ENCODE measurements at places on chromosomes 6 and 20.

DNA sequence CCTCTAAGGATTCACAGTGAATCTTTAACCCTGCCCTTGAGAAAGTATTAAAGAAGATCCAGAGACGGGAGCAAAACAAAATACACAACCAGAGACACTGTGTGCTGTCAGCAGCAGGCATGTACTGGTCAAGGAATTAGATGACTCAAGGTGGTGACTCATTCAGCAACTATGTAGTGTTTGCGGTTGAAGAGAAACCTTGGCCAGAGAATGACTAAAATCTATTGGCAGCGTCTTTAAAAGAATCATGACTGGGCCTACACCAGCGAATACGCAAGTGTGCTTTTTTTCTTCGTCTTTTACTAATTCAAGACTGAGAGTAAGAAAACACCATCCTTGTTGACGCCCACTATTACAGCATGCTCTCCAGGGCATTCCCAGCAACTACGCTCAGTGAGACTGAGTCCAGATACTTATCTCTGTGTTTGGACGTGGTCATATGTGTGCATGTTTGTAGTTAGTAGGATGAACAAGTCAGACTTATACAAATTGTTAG is 72.4 kb upstream of the BACH2 start:
- peak; percentile 59 for DNase-seq

DNA sequence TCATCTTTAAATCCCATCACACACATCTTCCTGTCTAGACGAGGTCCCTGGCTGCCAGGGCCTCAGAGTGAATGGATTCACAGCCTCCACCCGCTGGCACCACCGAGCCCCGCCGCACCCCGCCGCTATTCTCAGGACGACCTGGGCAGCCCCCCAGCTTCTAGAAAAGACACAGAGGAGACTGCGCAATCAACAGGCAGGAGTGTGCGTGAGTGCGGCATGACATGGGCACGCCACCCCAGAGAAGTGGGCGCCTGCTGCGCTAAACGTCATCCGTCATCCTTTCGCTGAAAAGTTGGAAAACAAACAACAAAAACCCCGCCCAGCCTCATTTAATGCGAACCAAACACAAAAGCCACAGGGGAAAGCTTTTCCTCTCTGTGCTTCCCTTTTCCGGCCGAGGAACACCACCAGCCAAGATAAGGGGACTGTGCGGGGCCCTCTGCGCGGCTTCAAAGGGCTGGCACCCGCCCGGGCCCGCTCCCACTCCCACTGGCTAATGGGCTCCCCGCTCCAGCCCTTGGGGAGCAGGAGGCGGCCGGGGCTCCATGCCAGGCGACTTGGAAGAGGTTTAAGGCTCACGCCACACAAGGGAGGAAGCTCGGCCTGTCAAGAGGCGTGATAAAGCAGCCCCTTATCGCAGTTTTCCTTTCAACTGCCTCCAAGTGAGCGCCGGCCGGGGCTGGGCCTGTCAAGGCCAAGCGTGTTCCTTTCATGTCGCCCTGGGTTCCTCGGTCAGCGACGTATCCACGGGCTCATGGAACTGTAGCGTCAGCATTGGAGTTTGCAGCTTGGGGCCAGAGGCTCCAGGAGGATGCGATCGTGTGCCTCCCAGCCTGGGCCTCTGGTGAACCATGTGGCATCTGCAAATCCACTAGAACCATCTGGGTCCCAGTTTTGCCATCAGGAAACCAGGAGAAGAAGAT is 50.1 kb downstream of the NFATC2 start:
- no peak for DNase-seq

DNA sequence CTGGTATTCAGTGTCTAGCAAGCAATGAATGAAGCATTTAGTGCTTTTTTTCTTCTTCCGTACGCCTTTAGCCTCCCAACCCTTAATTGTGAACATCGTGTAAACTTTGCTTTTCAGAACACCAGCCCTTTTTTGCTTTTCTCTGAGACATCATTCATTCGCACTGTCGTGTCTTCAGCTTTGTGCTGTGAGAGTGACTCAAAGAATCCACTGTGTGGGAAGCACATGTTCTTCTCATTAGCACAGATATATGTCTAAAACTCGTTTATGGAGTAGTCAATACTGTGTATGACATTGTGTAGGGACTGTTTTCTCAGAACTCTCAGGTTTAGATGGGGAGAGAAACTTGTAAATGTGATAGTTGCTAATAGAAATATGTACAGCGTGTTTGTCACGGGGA is 279.1 kb downstream of the FARS2 start:
- DNase-seq: no peak

DNA sequence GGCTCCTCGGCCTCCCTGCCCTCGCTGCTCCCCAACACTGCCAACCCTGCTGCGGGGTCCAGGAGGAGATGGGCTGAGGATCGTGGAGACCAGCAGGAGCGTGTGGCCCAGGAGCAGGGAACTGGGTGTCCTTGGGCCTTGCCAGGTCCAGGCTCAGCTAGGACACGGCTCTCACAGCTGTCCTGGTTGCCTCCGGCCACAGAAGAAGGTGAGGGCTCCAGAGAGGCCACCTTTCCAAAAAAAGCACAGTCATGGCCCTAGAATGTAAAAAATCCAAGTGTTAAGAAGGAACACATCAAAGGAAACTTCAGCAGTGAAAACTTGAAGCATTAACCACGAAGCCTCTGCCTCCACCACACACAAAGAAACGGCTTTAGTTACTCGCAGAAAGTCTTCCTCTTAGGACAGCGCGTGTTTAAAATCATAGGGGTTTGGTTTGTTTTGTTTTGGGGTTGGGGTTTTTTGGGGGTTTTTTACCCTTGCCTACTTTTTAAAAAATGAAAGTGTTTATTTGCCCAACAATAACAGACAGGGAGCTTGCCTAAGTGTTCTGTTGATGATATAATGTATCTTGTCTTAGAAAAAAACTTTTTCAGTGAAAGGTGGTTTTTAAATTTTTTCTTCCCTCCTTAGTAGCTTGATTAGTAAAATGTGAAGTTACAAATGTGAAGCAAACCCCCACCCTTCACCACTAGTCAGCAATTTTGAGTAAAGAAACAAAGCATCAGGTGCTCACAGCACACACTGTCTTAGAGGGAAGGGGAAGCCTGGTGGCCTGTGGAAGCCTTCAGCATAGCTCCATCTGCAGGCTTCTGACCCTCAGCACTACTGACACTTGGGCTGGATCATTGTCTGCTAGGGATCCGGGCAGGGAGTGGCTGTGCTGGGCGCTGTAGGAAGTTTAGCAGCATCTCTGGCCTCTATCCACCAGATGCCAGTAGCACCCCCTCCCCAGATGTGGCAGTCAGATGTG is 60.0 kb downstream of the PTPN1 start:
- DNase-seq: no peak

DNA sequence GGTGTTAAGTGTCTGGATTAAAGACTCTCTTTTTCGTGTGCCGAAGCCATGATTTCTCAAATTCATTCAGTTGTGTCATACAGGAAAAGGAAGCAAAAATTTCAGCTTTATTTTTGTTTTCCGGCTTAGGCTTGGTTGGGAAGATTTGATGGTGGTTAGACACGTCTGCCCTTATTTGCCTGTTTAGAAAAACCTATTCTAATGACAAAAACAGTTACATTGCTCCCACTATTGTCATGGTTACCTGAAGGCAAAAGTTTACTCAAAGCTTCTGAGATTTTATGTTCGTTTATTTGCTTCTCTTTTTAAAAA is 982 bp downstream of the DNAJC5 start:
- no peak for DNase-seq

DNA sequence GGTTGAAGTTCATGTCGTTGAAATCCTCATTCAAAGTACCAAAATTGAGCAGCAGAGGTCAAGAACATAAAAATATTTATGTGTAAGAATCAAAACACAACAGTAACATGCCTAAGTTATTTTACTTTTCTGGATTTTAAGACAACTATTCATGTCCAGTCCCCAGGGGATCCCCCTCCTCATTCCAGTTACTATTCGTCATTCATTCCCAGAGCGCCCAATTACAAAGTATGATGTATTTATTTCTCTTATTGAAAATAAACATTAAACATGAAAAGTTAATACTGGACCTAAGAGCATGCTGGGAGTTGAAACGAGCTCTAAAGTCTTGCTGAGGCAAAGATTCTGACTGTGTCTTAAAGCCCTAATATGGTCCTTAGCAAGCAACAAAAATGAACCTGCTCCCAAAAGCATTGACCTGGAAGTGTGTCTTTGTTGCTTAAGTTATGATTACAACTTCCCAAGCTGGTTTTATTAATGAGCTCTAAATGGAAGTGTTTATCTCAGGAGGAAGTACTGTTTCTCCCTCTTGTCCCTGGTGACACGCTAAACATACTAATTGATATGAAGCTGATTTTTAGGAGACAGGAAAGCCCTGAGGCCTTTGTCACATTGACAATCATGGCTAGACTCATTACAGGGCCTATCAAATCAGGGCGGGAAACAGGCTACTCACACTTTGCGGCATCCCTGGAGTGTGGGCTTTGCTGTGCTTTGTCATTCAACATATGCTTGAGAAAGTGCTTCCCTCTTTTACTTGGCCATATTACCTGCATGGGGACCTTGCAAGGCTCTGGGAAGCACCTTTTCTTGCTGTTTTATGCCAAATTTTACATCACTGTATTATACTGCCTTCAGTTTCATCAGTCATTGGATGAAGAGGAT is 192.2 kb upstream of the DTNBP1 start:
- no peak for DNase-seq

- no peak for DNase-seq
These were observed 378.5 kb upstream of the TSHZ2 start for GRCh38 chr20:52593654-52594053.

- DNase-seq: peak; percentile 11
These were observed 13.4 kb upstream of the BTN3A2 start for GRCh38 chr6:26351544-26351953.

DNA sequence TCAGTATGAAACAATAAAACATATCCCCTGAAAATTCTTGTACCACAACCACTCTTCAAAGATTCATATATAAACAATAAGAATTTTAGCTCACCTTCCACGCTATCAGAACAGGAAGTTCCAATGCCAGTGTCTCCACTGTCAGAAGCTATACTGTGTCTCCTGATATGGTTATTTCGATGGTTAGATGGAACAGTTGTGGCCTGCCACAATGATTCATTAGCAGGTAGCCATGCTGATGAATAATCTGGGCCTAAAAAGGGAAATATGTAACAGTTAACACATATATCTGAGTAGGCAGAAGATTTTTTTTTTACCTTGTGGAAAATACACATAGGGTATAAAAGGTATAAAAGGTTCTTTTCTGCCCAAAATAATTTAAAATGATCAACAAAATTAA is 19.0 kb downstream of the CEP85L start:
- DNase-seq: no peak

DNA sequence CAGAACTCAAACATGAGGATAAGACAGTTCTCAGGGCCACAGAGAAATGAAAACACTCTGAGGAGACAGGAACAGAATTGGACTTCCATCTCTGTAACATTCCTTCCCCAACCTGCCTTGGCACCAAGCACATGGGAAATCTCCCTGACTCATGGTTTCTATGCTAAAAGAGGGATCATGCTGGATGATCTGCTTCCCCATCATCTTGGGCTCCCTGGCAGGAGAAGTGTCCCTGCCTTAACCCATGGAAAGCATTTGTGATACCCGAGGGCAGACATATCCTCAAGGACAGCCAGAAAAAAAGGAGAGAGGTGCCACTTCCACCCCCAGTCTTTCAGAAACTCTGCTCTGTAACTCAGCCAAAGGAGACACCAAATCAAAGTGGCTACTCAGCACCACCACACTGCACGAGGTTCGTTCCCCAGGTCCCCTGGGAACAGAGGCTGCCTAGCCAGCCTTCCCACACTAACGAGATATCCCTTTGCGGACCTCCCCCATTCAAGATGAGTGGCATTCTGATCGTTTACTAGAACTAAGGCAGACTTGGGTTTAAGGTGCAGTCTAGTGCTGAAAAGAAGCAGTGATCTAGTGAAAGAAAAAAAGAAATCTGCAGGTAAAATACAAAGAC is 34.8 kb downstream of the BLOC1S5 start:
- no peak for DNase-seq

DNA sequence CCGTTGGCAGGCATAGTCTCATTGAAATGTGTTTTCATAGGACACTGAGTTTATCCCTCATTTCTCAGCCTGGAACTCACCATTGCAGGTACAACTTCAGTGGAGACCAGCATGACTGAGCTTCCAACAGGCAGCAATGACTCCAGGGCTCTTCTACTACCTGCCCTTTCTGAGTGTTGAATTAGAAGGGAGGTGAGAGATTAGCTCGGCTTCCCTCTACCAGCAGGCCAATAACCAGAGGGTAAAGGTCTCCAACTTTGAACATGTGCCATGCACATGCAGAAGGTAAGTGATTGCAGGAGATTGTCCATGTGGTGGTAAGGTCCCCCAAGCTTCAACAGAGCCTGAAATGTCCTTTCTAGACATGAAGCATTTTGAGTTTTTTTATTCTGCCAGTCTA is 233.8 kb upstream of the SUPT3H start:
- no peak for DNase-seq

- DNase-seq: no peak
These were observed 201.1 kb downstream of the TFAP2B start for GRCh38 chr6:51019806-51020205.

DNA sequence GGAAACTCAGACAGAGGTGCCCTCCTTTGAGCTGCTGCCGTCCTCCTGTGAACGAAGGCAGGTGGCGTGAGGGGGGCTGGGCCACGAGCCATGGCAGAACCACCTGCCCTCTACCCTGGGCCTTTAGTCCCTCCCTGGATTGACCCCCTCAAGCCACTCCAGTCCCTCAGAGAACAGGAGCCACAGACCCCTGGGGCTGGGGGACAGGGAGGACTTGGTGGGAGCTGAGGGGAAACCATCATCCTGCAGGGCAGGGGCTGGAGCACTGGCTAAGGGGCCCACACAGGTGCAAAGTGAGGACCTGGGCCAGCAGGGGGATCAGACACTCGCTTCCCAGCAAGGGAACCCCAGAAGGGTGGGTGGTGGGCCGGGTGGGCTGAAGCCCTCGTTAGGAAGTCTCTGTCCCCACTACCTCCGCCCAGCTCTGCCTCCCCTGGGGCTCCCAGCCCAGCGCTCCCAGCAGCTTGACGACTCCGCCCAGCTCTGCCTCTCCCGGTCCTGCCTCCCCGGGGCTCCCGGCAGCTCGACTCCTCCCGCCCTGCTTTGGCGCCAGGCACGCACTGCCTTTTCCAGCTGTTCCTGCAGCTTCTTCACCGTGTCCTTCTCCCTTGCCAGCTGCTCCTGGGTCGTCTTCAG is 44.4 kb downstream of the DSTN start:
- no peak for DNase-seq

DNA sequence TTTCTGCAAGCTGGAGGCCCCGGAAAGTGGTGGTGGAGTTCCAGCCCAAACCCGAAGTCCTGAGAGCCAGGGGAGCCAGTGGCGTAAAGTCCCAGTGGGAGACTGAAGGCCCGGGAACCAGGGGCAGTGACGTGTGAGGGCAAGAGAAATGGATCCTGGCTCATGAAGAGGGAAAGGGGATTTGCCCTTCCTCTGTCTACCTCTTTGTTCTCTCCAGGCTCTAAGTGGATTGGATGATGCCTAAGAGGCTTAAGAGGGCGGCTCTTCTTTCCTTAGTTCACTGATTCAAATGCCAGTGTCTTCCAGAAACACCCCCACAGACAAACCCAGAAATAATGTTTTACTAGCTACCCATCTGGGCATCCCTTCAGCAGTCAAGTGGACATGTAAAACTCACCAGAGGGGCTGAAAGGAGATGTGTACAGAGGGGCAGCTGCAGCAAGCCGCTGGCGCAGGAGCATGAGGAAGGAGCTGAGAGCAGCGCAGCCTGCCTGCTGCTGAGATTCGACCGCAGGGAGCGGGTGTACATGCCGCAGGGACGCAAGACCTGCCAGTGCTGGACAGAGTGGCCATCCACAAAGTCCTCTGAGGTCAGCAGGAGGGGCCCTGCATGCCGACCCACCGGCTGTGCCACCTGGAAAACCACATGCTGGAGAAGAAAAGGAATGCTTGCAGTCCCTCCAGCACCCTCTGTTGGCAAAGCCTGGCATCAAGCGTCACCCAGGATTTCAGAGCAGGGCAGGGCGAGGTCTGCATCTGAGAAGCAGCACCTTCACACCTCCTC is 29.5 kb downstream of the CDYL start:
- no peak for DNase-seq
